ENCODE measurements at places on chromosomes 4 and X.

- no peak for DNase-seq
Observed at GRCh38 chr4:113869743-113870375, 108.3 kb upstream of the CAMK2D start.

- no peak for DNase-seq
Observed at GRCh38 chr4:186137196-186137794, 32.8 kb downstream of the FAM149A start.

DNA sequence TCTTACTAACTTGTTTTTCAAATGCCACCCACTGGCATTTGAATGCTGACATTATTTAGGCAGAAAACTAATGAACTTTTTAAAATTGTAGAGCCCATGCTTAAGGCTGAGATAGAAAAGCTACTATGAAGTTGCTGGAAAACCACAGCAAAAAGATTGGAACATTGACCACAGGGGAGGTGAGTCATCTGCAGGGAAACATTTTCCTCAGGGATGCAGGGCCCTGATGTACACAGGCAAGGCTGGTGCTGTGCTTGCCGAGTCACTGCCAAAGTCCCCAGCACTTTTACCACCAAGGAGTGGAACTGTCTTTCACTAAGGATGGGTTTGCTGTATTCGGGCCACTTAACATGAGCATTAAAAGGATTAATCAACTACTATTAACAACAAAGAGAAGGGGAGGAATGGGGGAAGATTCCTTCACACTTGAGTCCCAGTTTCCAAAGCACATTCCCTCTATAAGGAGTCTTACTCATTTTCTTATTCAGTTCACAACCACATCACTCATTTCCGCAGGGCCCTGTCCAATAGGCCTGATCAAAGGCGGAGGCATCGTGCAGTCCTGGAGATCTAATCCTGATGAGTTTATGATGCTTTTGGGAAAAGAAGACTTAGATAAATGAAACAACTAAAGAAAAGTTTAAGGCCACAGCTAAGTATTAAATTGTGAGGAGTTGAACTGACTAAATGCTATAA is 202.9 kb upstream of the NPY2R start:
- no peak for DNase-seq

GRCh38 chrX:153448556-153449367 is 2.9 kb upstream of the TREX2 start:
- no peak for DNase-seq

DNA sequence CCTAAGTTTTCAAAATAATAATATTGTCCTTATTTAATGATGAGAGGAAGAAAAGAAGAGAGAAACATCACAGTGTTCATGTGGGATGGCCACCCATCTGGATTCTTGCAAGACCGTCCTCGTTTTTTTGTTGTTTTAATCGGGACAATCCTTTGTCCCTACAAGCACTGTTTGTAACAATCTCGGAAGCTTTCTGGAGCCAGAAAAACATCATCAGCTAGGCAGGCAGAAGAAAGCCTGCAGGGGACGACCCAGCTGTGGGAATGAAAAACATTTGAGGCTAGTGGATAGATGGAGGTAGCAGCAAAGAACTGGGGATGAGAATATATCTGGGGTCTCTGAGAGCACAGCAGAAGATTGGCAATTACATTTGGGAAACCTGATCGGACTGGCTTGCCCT is 105.6 kb downstream of the DKK2 start:
- no peak for DNase-seq

DNA sequence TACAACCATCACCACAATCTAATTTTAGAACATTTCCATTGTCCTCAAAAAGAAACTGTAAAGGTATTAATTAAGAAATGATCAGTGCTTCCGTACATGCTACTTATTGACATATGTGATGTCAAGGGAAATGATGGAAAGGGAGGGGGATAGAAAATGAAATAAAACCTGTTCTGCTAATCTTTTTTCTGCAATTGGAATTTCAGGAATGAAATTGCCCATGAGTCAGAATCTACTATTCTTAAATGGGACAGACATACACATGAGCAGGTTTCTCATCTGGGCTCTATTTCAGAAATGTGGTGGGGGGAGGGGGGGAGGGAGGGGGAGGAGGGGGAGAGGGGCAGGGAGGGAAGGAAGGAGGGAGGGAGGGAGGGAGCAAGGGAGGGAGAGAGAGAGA is 91.0 kb downstream of the SHROOM4 start:
- DNase-seq, result no peak

- peak; percentile 37 for DNase-seq
Observed at GRCh38 chr4:8819473-8820177, 52.0 kb downstream of the HMX1 start.

GRCh38 chr4:69757464-69757863 is 3.0 kb downstream of the SULT1B1 start:
- no peak for DNase-seq

- DNase-seq, result no peak
Observed at GRCh38 chrX:9535101-9535500, 70.2 kb downstream of the TBL1X start.

- no peak for DNase-seq
Observed at GRCh38 chr4:120545391-120545790, 377.1 kb downstream of the PRDM5 start.

GRCh38 chrX:70664726-70665125 is 220.1 kb downstream of the DLG3 start:
- no peak for DNase-seq

GRCh38 chr4:177051473-177052060 is 258.1 kb upstream of the NEIL3 start:
- no peak for DNase-seq

- DNase-seq, result no peak
Observed at GRCh38 chrX:18582910-18583493, 88.9 kb downstream of the RS1 start.

GRCh38 chr4:66186095-66186494 is 515.8 kb upstream of the EPHA5 start:
- DNase-seq, result no peak

DNA sequence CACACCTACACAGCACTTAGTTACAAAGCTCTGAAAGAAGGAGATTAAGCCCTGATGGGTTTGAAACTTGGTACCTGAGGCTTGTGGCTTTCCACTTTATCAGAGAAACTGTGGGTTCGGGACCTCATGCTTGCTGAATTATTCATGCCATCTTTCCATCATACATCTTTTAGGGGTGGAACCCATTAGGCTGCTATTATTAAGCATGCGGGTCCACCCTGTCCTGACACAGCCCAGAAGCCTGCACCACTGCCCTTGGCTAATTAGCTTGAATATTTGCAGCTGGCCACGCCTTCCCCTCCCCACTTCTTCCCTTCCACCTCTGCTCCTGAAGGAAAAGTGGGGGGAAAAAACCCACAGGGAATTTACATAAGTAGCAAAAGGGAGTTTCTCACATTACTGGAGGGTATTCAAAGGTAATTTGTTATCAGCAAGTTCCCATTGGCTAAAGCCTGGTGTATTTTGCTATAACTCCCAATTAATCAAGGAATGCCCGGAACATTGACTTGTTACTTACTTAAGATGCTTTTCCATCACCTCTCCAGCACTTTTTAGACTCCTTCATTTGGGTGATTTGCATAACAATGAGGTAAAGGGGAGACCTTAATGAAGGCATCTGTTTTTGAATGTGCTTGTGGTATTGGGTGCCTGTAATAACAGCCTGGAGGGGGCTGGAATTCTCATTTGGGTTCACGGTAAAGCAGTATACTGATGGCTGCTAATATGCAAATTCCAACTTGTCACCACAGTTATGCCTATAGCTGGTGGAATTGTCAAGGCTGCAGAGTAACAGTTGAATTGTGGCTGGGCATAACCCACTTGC is 231.7 kb upstream of the GATB start:
- no peak for DNase-seq

DNA sequence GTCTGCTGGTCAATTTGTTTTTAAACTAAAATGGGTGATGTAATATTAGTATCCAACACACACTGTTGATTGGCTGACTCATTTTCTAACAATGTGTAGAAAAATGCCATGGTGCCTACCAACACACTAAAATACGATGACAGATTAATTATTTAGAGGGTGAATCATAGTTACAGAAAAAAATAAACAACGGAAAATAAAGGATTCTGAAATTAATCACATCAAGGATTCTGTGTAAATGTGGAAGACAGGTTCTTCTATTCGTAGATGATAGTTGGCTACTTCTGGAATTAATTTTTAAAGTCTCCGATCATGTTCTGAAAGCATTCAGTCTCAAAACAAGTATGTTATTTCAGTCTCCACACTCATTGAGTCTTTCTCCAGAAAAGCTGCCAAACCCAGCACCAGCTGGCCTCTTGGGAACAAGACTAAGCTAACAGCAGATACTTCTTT is 8.2 kb upstream of the IQCM start:
- DNase-seq, result no peak

GRCh38 chr4:7423391-7423790 is 11.3 kb downstream of the PSAPL1 start:
- DNase-seq, result peak; percentile 49

DNA sequence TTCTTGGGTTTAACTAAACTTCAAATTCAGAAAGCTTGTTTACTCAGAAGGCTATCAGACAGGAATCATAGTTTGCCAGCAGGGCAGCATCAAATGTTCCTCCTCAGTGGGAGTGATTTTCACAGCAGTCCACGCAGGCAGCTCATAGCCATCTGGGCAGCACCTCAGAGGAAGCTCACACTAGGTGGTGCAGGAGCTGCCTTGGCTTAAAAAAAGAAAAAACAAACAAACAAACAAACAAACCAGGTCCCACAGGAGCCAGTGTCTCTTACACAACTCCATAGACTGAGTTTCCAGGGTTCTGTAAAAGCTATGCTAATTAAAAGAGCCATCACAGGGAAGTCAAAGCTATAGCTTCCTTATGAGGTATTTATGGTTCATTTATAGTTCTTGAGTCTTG is 10.5 kb upstream of the KLHL5 start:
- no peak for DNase-seq

GRCh38 chr4:3834186-3834662 is 68.0 kb downstream of the ADRA2C start:
- DNase-seq, result no peak

GRCh38 chr4:54440394-54441136 is 211.5 kb downstream of the PDGFRA start:
- no peak for DNase-seq

DNA sequence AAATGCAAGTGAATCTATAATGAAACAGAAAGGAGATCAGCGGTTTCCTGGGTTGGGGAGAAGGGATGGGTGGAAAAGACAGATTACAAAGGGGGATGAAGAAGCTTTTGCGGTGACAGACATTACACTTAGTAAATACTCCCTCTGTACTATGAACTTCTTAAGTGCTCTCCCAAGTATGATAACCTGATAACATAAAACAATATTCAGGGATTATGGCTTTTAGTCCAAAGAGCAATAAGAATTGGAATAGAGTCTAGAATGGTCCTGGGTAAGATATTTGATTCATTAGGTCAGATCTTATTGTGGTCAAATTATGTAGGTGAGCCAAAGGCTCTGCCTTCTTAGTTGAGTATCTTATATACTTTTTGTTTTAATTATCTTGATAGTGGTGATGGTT is 9.2 kb downstream of the LRRC66 start:
- DNase-seq, result no peak
